GOT3 (cell line): ENCODE measurements at places on chromosomes 1 and 21.

DNA sequence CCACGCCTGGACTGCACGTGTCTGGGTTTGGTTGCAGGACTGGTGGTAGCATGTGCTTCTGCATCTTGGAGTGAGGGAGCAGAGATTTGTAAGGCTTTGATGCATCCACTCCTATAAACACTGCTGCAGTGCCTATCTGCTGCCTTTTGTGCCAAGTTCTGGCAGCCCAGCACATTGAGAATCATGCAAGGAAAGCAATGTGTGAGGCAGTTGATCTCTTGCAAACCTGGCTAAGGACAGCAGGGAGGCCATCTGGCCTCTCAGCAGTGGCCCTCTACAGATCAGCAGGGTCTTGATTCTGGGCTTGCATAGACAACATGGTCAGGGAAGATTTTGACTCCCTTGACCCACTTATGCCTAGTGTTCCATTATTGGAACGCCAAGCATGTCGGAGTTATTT is 81.2 kb upstream of the COA6 start:
- no peak for DNase-seq

DNA sequence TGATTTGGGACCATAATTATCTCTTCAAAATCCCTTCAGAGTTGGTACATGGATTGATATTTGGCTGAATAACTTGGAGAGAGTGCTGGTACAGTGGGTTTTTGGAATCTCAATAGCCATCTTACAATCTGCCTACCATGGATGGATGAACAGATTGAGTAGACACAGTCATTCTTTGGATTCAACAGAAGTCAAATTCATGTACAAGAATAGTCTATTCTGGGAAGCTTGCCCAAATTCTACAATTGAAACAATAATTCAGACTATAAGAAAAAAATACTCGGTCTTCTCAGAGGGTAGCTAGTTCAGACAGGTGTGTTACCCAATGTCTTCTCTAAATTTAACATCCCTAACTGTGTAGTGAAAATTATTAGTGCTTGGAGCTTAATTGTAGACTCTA is 574.0 kb downstream of the LRRIQ3 start:
- DNase-seq, result no peak

DNA sequence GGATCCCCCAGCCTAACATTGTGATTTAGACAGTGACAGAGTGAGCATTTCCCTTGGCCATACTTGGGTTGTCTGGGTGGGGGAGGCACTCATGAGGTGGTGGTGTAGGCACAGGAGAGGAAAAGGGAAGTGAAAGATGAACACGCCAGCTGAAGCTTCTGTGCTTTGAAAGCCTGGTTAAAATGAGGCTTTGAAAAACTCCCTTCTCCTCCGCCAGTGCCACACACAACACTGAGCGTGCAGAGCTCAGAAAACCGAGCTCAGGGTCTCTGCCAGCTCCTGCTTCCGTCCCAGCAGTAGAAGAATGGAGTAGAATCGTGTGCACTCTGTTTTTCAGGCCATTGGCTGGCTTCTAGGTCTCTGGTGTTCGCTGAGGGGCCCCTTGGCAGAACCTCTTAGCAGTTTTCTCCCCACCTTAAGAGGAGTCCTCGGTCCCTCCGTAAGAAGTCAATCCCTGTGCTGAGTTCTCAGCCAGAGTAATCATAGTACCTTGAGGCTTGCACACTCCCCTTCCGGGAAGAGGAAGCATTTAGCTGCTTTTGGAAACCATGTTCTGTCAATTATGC is 12.9 kb downstream of the PLEKHM2 start:
- DNase-seq, result no peak

- no peak for DNase-seq
Observed at GRCh38 chr1:39043513-39043912, 17.4 kb downstream of the NDUFS5 start.

- DNase-seq, result no peak
Observed at GRCh38 chr1:161492827-161493226, 12.4 kb upstream of the FCGR2A start.

DNA sequence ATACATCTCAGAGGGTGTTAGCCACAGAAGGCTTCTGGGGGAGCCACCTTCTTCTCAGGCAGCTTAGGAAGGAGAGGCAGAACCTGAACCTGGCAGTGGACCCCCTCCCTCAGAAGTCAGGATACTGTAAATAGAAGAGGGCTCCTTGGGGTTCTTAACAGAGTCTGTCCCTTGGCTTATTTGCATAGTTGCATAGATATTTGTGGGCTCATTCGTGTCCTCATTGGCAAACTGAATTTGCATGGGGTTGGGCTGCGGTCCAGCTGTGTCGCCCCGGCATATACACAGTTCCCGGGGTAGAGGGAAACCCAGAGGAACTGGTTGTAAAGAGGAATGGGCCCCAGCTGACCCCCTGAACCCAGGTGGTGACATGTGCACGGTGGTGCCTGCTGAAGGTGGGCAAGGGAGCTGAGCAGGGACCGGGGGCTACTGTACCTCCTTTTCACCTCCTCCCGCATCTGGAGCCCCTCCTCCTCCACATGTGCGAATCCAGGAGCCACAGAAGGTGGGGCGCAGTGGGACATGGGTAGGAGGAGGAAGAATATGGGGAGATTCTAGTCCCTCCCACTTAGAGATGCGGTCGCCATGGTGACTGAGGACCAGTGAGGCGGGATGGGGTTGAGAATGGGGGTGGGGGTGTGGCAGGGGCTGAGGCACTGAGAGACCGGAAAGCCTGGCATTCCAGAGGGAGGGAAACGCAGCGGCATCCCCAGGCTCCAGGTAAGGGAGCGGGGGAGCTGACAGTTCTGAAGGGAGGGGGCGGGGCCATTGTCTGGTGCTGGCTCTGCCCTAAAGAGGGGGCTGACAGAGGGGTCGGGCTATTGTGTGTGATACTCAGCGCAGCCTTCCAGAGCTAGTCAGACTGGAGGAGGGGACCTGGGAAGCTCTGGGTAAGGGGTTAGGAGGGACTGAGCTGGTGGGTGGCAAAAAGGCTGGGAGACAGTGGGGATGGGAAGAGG is 3.7 kb upstream of the SEMA4A start:
- no peak for DNase-seq

GRCh38 chr21:44492567-44493385 is 37.5 kb downstream of the LRRC3 start:
- DNase-seq, result no peak

DNA sequence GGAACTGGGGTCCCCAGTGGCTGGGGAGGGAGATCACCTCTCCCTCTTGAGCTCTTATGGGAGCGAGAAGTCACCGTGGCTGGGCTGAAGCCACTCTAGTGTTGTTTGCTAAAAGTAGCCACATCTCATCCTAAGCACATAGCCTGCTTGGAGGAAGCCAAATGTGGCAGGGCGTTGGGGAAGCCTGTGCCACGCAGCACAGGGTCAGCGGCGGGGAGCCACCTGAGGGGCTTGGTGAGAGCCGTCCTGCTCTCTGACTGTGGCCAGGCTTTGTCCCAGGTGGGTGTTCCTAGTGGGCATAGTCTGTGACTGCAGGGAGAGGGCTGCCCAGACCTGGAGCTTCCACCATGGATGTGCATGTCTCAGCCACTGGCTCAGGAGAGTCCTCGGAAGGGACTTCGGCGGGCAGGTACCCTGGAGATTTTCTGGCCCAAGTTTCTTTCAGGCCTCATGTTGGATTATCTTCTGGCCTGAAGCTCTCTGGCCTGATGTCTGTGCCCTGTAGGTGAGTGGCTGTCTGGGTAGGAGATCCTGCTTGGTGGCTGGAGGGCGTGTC is 38.9 kb downstream of the MORN1 start:
- DNase-seq, result no peak

DNA sequence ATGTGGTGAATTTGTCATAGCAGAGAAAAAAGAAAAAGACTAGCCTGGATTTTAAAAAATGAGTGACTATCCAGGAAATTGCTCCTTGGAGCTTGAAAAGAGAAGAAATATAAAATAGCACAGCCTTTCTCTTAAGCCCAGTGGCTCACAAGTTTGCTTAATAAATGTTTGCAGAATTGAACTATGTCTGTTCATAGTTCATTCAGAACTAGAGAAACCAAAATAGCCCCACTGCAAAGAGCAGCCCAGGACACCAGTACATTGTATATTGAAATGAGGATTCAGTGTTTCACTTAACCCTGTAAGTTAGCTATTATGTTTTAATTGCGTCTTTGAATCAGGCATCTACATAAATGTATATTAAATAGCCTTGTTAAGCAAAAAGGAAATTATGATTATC is 88.8 kb downstream of the NR5A2 start:
- no peak for DNase-seq

GRCh38 chr1:6345460-6345859 is 48.1 kb downstream of the ACOT7 start:
- no peak for DNase-seq

DNA sequence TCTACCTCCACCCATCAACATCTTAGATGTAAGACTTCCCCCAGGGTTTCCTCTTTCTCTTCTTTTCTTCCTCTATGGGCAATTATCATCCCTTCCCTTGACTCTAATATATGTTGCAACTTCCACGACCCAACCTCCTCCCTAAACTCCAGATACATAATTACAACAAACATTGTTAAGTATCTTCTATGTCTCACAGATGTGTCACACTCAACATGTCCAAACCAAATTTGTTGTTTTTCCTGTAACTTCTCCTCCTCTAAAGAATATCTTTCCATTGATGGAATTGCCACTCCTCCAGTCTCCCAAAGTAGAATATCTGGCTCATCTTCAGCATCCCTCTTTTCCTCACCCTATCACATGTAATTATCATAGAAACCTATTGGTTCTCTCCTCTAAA is 314.2 kb downstream of the RWDD3 start:
- DNase-seq, result no peak

GRCh38 chr1:156772728-156773497 is 5.6 kb downstream of the PRCC start:
- no peak for DNase-seq

DNA sequence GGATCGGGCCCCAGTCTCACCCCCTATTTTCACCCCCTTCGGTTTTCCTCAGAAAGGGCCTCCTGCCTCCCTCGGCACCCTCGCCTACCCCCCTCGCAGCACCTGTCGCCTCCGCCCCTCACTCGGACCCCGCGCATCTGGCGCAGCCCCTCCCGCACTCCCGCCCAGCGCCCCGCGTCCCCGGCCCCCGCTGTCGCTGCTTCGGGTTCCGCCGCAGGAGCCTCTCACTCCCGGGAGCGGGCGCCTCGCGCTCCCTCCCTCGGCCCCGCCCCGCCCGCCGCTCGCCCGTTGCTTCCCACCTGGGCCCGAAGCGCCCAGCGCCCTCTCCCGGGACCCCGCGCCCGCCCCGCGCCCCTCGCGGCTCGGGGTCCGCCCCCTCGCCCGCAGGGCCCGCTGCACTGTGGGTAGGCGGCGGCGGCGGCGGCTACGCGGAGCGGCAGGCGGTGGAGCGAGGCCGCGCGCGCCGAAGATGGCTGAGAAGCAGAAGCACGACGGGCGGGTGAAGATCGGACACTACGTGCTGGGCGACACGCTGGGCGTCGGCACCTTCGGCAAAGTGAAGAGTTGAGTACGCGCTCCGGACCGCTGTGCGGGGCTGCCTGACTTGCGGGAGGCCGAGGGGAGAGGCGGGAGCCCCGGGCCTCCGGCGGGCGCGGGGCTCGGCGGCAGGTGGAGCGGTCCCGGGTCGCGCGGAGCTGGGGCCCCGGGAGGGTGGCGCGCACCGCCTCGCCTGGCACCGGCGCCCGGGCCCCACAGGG is at the start of gene PRKAA2:
Gene PRKAA2, plus strand, starts transcription at position 396 of the 758 bp plus-strand sequence. Its CDS starts 74 bp downstream, at position 470.
- peak; percentile 2 for DNase-seq

GRCh38 chr1:78682496-78682895 is 32.9 kb downstream of the IFI44 start:
- no peak for DNase-seq

DNA sequence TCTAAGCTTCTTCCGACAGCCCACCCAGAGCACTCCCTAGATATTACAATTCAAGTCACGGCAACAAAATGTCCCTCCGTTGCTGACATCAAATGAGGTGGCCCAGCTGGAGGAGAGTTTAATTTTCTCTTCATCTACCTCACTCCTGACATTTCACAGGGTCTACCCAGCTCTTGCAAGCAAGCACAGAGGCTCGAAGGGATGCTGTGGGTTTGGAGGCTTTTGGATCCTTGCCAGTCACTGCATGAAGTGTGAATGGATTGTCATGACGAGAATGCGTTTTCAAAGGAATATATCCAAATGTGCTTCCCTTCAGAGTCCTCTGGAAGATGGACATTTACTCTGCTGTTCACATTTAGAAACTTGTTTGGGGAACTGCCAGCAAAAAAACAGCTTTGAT is 33.5 kb downstream of the CAPN8 start:
- DNase-seq, result no peak

DNA sequence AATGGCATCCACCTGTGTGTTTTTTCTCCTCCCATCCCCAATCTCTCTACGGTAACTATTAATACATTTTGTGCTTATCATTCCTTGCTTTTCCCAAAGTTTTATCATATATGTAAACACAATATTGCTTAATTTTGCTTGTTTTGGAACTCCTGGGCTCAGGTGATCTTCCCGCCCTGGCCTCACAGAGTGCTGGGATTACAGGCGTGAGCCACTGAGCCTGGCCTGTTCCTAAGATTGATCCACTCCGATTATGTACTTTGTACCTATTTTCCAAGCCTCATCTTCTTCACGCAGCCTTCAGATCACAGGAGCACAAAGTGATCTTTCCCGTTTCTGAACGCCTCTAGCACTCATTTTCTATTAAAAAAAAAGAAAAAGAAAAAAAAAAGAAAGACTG is 45.2 kb downstream of the MEF2D start:
- DNase-seq, result no peak

- DNase-seq, result no peak
Observed at GRCh38 chr1:112325504-112325903, 70.5 kb upstream of the CTTNBP2NL start.

DNA sequence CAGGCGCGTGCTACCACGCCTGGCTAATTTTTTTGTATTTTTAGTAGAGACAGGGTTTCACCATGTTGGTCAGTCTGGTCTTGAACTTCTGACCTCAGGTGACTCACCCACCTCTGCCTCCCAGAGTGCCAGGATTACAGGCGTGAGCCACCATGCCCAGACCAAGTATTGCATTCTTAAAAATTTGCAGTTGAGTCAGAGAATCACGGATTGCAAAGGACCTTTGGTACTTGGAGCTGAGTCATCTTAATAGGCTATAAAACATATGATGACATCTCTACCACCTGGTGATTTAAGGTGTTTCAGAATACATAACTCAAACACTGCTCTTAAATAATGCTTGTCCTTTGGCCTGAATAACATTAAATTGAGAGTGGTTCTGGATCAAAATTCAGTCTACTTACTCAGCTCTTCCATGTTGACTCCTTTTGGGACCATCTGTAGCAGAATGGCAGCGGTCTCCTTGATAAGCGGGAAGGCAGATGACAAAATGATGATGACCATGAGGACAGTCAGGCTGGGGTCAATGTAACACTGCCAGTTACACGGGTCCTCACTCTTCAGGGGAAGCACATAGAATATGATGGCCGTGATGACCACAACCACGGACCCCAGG is 10.4 kb downstream of the SLC30A10 start:
- no peak for DNase-seq
